ENCODE measurements at places on chromosomes 4 and X.

DNA sequence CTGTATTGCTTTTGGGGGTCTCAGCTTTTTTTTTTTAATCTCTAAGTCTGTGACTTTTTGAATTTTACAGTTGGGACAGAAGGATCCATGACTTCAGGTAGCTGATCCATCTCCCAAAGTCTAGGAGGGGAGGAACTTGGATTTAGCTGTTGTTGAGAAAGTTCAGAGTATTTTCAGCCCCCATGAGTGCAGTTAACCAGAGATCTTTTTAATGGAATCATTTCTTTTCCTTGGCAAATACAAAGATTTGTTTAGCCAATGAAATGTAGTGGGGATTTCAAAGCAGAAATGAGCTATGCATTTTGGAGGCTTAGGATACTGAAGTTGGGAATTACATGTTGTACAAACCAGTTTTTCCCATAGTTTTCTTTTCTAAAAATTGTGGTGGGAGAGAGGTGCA lies 18.1 kb downstream of the FNIP2 start:
- DNase-seq = no peak

- DNase-seq = peak; percentile 91
Observed at GRCh38 chr4:54228056-54228527, 1.0 kb upstream of the PDGFRA start.

DNA sequence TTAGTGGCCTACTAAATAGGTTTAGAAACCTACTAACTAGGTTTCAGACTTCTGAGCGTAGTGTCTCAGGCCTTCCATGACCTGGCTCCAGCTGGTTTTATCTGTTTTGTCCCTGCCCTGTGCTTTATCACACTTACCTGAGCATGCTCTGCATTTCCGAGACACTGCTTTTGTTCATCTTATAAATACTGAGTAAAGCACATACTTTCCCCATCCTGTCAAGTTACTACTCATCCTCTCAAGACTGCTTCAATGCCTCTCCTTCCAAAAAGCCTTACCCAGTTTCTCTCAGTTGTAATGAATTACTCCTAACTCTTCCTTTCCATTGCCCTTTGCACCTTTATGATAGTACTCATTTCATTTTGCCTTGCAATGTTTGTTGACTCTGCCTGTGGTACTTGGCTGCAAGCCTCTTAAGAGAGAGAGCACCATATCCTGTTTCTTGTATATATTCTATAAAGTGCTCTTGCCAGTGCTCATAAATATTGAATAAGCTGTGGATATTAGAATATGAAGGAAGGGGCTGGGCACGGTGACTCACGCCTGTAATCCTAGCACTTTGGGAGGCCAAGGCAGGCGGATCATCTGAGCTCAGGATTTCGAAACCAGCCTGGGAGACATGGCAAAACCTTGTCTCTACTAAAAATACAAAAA lies 34.4 kb downstream of the SLAIN2 start:
- no peak for DNase-seq

DNA sequence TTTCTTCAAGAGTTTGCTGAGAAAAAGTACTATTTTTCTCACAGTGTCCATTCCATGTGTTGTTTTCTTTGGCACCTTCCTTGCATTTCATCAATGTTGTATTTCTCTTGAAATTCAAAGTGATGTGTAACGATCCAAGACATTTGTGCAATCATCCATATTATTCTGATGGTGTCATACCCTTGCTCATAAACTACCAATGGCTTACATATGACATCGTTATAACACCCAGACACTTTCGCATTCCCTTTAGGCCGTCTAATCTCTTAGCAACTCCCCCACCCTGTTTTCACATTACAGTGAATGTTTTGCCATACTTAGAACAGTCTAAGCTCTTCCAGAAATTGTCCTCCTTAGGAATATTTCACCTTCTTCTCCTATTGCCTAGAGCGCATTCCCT lies 1779.0 kb downstream of the PCDH7 start:
- no peak for DNase-seq

- DNase-seq = no peak
Observed at GRCh38 chr4:38328989-38329729, 334.8 kb upstream of the KLF3 start.

DNA sequence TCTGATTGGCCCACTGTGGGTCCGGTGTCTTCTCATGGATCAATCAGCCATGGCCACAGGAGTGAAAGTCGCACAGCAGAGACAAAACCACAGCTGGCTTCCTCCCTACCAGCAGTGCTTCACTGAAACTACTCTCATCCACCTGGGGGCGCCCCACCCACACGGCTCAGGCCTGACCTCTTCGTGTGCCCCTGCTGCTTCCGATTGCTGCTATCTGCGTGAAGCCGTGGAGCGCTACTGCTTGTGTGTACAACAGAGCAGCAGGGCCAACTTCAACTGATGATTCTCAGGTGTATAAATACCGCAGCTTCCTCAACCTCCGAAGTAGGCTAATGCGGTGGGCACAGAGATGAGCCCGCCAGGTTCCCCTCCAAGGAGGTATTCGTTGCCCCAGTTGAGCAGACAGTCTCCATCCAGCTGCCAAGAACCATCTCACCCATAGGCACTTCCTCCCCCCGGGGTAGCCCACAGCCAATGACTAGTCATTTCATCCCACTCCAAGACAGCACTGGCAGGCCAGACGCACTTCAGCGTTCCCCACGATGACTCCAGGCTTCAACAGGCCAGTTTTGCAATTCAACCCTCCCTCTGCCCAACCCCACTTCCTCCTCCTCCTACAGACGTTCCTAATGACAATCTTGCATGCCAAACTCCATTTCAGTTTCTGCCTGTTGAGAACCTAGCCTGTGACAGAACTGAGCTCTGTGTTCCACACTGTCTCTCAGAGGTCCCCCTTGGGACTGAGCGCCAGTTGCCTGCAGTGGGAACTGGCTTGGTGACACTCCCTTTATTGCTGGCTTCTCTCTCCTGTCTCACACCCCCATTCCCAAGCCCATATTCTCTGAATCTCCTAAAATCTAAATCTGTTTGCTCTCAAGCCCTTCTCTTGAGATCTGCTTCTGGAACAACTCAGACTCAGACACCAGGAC lies 41.3 kb upstream of the ATP6AP2 start:
- DNase-seq = peak; percentile 67

DNA sequence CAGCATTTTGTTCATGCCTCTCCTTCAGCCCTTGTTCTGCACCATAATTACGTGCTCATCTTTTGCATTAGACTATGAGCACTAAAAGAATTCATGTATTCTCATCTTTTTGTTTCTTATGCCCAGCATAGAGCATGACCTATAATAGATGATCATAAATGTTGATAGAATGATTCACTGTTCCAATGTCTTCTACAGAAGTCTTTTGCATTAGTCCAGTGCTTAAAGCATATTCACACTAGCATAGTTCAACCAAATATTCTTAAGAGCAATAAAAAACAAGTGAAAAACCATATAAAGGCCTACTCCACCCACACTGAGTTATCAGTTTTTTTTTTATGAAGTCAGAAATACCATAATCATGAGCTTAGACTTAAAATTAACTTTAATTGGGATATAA lies 36.5 kb upstream of the SLC10A4 start:
- DNase-seq = no peak

GRCh38 chrX:11944501-11944900 lies 186.5 kb downstream of the MSL3 start:
- DNase-seq = no peak

DNA sequence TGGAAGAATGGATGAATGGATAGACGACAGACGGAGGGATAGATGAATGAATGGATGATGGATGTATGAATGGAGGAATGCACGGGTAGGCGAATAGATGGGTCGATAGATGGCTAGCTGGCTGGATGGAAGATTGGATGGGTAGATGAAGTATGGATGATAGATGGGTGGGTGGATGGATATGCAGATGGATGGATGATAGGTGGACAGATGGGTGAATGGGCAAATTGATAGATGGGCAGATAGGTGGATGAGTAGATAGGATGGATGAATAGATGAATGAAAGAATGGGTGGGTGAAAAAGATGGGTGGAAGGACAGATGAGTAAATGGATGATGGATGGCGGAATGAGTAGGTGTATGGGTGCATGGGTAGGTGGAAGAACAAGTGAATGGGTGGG lies 57.3 kb downstream of the EVC2 start:
- no peak for DNase-seq

- no peak for DNase-seq
Observed at GRCh38 chrX:118694638-118695037, 32.8 kb upstream of the IL13RA1 start.

GRCh38 chr4:134260126-134260525 lies 58.5 kb upstream of the PABPC4L start:
- no peak for DNase-seq

- peak; percentile 17 for DNase-seq
Observed at GRCh38 chrX:118726887-118727685, at the start of gene IL13RA1. IL13RA1 (plus strand) TSS chrX:118727606; CDS start chrX:118727639, 33 bp downstream.

GRCh38 chr4:74217365-74217764 lies 59.4 kb downstream of the MTHFD2L start:
- no peak for DNase-seq

DNA sequence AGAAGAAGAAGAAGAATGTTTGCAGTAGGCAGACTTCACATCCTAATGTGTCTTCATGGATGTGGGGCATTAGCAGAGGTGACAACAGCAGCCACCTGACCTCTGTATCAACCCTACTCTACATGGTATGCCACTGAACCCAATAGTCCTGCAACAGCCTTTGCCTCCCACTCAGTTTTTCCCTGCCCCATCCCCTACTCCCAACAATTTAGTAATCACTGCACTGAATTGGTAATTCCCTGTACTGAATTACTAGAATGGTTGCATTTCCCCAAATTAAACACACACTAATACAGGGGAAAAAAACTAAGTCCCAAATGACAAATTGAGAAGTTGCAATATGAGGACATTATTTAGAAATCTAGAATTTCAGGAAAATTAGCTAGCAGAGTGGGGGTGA lies 31.4 kb upstream of the FAM241A start:
- DNase-seq = no peak

- peak; percentile 89 for DNase-seq
Observed at GRCh38 chr4:12126474-12126873, 697.8 kb upstream of the HS3ST1 start.

GRCh38 chr4:19983072-19983471 lies 268.6 kb upstream of the SLIT2 start:
- no peak for DNase-seq

DNA sequence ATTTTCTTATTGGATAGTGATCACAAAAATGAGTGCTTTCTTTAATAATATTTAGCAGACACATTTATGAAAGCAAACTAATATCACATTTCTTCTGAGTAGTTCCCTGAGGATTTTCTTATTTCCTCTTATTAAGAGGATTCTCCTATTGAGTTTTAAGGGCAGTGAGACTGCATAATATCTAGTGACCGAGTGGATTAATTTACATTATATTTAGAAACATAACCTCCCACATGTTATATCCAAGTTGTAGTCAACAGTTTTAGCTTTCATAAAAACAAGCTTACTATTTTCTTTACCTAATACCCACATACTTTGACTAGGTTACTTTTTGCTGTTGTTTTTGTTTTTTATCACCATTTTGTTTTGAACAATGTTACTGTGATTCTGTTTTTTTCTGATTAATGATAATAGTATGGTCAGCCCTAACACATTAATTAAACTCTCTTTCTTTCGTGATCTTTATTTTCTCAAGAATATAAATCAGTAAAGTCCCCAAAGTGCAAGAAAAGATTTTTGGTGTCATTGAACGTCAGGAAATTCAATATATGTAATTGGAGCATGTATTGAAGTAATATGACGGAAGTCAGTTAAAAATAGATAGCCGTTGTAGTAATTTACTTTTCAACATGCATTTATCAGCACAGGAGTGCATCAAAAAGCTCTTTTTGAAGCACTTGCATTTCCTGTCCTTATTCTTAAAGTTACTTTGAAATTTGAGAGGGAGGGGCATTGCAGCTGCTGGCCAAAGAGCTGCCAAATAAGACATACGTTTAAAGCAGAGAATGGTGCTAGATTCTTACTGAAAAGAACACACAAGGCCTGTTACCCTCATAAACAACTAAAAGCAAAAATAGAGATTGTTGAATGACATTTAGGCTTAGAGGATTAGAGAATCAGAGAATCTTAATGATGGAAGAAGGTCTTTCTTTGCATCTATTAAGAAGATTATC lies 25.2 kb downstream of the DDIT4L start:
- DNase-seq = no peak

- no peak for DNase-seq
Observed at GRCh38 chr4:39961311-39961877, 16.3 kb downstream of the PDS5A start.

- no peak for DNase-seq
Observed at GRCh38 chrX:3690140-3690539, 23.3 kb downstream of the PRKX start.

GRCh38 chr4:165079476-165079875 lies 25.8 kb downstream of the TRIM75 start:
- no peak for DNase-seq

DNA sequence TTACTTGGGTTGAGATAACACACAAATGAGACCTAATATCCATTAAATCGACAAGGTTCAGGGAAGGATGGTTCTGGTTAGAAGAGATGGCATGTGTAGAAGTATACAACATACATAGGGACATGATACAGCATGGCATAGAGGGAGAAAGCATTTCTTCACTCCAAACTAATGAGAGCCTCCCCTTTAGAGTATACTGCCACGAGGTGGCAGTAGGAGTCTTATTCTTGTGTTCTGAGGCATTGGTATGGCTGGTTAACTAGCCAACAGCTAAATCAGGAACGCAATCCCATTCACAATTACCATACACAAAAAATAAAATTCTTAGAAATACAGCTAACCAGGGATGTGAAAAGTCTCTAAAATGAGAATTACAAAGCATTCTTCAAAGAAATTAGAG lies 29.1 kb upstream of the TRO start:
- peak; percentile 40 for DNase-seq

GRCh38 chr4:184215709-184216328 lies 1.9 kb downstream of the ENPP6 start:
- no peak for DNase-seq

DNA sequence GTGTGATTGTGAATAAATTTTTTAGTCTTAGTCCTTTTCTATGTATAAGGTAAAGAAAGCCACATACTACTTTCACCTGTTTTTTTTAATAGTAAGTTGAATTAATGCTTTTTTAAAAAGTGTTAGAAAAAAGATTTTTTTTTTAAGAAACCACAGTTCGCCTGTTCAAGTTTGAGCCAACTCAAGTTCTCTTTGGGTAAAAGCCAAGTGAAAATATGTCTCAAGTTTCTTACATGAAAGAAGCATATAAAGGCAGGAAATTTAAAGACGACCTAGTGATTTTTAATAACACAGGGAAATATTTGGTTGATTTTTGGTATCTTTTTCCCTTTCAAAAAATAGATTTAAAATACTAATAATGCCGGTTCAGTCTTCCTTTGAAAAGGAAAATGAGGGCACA lies 369.9 kb upstream of the NR3C2 start:
- DNase-seq = no peak

Data from Kasumi-1 (cell line).